ENCODE measurements at places on chromosomes 7 and 10.

DNA sequence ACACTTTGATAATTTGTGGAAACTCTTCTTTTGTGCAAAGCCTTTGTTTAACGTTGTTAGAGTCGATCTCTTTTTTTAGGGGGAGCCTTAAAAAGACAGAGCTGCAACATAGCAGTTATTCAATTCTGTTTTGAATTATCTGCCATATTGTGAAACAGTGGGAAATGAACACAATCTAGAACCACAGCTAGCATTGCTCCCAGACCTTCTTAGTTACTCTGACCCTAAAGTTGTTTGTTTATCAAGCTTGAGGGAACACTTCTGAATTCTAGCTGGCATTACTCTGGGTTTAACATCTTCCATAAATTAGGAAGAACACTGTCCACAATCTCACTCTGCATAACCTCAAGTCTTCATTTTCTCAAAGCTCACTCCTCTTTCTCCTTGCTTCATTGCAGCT is 217.7 kb downstream of the PRKG1 start:
- DNase-seq: no peak

GRCh38 chr7:3280946-3281656 is 20.0 kb upstream of the SDK1 start:
- no peak for DNase-seq

- DNase-seq: no peak
These were observed 199.2 kb downstream of the MALRD1 start for GRCh38 chr10:19247843-19248242.

GRCh38 chr7:98178762-98179490 is 32.3 kb upstream of the BHLHA15 start:
- no peak for DNase-seq

- DNase-seq: peak; percentile 85
These were observed 454 bp upstream of the GTF2I start for GRCh38 chr7:74656837-74657691.

DNA sequence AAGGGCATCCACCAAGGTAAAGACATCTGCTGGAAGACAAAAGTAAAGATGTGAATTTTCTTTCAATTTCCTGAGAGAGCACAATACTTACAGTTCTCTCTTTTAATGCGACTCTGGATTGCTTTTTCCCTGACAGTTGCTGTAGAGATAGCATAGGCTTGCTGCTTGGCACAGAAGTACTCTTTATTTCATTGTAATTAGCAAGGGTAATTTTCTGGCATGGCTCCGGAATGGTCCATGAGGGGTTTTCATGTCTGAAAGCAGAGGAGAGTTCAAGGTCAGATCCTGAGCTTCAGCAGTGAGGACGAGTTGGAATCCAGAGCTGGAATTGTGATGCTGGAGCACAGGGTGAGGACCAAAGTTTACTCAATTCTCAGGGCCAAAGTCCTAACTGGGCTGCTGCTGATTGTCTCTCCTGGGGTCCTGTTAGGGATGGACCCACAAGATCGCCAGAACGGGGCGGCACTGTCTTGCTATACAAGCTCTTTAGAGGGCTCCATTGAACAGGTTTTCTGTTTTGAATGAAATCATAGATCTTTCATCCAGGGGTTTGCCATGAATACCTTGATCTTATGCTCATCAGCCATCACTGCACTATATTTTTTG is 190.0 kb upstream of the MKI67 start:
- no peak for DNase-seq

DNA sequence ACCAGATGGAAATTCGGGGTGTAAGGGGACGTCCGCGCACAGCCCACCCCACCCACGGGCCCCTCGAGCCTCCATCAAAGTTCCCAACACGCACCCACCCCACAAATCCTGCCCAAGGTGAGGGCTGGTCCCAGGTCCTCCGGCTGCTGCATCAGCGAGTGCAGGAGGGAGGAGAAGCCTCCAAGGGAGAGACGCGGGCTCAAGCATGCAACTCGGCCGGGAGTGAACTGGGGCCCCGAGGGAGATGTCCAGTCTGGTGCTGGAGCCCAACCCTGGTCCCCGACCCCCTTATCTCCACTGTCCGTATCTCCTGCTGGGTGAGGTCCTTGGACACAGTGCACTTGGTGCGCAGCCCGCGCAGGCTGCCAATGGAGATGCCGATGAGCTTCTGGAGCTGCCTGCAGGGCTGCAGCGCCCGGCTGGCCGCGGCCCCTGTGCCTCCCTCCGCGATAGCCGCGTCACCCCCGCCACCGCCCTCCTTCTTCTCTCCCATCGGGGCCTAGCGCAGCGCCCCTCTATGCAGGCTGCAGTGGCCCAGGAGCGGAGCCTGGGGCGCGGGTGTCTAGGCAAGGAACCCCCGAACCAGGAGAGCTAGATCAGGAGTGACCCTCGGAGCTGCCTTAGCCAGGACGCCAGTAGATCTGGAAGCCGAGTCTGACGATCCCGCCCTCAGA is 489.2 kb downstream of the ZNF33B start:
- no peak for DNase-seq

DNA sequence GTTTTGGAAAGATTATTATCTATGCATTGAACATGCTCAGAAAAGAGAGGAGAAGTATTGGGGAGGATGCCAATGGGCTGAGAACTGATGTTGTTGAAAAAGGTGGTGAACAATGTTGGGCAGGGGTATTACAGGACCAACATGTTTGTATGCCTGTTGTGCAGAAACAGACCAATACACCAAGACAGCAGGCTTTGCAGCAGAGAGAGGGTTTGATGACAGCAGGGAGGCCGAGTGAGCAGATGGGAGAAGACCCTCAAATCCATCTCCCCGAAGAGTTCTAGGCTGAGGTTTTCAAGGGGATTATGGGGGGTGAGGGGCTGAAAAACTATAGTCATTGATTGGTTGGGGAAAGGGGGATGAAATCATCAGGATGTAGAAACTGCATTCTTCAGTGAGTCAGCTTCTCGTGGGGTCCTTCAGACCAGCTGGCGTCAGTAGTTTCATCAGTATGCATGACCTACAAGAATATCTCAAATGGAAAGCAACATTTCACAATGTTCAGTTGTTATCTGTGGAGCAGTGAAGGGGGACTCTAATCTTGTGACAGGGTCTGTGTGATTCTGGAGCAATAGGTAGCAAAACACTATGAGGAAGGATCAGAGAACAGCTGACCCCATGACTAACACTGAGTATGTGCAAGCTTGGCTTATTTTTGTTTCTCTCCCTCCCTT is 167.8 kb downstream of the BAMBI start:
- no peak for DNase-seq

GRCh38 chr10:117615649-117616048 is 73.1 kb downstream of the EMX2 start:
- DNase-seq: no peak

DNA sequence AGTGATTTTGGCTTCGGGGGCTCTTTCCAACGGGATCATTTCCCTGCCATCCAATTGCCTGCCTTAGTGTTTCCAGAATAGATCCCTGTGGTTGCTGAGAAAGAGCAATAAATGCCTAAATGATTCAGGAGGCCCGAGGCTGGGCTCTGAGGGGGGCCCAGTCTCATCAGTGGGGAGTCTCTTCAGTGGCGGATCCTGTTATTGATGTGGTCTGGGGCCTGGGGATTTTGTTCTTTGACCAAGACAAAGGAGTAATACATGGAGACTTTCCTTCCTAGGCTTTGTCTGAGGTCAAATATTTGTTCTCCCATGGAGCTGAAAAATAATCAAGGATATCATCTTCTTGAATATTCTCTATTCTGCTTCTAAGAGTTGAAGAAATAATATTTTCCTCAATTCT is 40.8 kb downstream of the TAS2R41 start:
- DNase-seq: no peak

DNA sequence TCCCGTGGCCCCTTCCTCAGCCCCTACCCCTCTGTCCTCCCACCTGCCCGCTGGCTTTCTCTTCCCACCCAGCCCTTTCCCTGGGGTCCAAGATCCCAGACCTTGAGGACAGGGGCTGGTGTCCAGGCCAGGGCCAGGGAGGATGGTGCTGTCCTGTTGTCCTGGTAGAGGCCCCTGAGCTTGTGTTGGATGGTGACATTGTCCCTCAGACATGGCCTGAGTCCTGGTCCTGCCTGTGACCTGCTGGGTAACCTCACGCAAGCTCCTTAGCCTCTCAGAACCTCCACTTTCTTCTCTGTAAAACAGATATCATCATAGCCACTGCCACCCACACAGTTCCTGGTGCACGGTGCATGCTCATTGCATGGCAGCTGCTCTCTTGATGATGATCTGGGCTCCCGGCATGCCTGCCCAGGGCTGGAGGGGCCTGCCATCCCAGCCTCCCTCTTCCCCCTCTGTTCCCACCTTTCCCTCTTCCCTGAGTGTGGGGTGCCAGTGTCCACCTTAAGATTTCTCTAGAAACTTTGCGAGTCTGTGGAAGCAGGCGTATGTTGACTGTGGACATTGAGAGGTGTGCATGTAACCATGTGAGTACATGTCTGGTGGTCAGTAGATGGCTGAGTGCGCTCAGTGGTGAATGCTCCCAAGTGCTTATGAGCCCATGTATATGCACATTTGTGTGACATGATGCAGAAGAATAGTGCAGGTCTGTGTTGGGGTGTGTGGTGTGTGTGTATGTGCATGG is 60.4 kb downstream of the NEURL1 start:
- no peak for DNase-seq

GRCh38 chr7:96870185-96870584 is 135.2 kb upstream of the DLX6 start:
- DNase-seq: no peak

GRCh38 chr10:98055841-98056516 is 25.6 kb upstream of the CRTAC1 start:
- no peak for DNase-seq

- no peak for DNase-seq
These were observed 1163.4 kb downstream of the CNTNAP2 start for GRCh38 chr7:147279964-147280374.

GRCh38 chr10:43078986-43079273 is 2.1 kb downstream of the RET start:
- no peak for DNase-seq

DNA sequence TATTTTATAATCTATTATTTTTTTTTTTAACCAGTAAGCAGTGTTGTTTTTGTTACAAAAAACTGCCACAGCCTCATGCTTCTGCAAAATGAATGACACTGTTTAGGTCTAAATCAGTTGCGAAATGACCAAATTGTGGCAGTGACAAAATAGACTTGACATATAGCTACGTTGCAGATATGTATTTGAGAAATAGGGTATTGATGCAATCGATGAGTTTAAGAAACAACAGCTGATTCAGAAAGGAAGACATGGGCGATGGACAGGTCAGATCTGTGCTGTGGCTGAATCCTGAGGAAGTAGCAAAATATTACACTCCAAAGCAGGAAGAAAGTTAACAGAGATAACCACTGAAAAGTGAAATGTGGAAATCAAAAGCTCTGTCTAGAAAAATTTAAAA is 89.0 kb upstream of the STEAP4 start:
- DNase-seq: no peak

- DNase-seq: peak; percentile 17
These were observed 104.5 kb downstream of the GRID1 start for GRCh38 chr10:86261941-86262687.

DNA sequence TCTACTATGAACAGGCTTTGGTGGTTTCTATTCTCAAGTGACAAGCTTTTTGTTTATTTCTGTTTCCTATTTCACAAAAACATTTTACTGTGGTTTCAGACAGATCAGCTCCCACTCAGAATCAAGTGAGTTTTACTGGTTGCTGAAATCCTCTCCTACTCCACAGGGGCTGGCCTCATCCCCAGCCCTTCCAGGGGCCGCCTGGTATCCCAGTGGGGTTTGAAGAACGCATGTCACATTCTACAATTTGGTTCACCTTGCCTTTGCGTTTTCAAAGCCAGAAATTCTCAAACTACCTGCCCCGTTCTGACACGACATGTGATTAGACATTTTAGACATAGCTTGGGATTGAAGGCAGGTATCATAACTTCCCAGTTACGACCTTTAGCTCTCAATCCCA is 160.9 kb upstream of the AGK start:
- no peak for DNase-seq

- DNase-seq: peak; percentile 9
These were observed 158.3 kb downstream of the TCF7L2 start for GRCh38 chr10:113108194-113108835.

DNA sequence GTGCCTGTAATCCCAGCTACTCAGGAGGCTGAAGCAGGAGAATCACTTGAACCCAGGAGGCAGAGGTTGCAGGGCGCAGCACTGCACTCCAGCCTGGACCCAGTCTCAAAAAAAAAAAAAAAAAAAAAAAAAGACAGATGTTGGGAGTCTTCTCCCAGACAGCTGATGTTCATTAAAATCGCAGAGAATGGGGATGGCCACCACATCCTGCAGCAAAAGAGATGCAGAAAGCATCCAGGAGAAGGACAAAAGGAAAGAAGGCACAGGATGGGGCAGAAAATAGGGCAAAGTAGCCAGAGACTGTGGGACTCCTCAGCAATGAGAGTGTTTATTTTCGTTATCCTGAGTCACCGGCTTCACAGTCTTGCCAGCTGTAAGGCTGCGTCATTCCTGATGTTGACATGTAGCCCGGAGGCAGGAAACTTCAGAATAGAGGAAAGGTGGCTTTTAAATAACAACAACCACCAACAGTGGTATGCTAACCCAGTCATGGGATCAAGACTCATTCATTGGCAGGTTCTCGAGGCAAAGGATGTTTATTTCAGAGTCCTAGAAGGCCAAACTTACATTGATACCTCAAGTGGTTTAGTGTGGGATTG is 149.5 kb upstream of the SVIL start:
- DNase-seq: no peak

DNA sequence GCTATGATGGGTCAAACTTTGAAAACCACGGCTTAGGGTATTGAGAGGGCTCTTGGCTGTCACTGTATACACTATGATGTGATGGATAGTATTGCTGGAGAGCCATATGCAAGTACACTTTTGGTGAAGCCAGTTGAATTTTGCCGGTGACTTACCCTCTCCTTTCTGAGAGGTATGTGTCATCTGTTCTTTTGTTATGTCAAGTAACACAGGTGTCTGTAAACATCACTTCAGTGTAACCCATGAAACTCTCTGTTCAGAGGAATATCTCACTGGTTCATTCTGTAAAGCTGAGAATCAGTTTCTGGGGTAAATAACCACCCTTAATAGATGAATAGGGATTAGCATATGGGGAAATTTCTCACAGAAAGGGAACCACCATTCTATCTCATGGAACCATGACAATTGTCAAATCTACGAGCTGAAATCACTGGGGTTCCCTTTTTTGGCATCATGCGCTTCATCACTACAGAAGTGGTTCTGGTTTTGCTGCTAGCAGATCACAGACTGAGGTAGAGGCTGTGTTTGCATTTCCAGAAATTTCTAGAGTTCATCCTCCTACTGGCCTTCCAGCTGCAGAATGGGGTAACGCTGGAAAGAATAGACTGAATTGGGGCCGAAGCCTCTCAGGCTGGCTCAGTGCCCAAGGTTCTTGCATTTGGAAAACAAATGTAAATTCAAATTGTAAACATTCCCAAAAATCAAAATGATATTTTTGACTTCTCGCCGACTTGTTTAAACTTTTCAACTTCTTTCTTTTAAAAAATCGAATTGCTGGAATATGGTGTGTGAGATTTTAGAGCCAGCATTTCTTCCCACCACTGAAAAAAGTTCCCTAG is 83.3 kb upstream of the CREB5 start:
- no peak for DNase-seq

- DNase-seq: no peak
These were observed 61.5 kb upstream of the RAPGEF5 start for GRCh38 chr7:22418251-22419046.
